ENCODE measurements at places on chromosomes 3 and 15.

GRCh38 chr3:144743225-144743668 is 771.6 kb downstream of the DIPK2A start:
- no peak for DNase-seq

DNA sequence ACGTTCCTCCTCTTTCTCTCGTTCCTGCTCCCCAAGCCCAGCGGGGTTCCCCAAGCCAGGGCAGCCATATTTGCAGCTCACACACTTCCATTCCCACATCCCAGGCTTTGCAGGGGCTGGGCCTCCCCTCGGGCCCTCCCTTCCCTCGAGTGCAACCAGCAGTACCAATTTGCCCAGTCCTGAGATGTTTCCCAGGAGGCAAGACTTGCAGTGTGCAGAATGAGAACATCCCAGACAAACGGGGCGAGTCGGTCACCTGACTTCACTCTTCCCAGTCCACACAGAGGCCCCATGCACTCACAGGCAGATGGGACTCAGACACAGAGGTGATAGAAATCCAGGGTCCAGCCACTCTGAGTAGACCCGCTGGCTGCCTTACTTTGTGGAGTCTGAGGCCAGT is 56.2 kb upstream of the SLC6A6 start:
- no peak for DNase-seq

- DNase-seq, result no peak
Observed at GRCh38 chr3:7546253-7546652, 685.3 kb downstream of the GRM7 start.

DNA sequence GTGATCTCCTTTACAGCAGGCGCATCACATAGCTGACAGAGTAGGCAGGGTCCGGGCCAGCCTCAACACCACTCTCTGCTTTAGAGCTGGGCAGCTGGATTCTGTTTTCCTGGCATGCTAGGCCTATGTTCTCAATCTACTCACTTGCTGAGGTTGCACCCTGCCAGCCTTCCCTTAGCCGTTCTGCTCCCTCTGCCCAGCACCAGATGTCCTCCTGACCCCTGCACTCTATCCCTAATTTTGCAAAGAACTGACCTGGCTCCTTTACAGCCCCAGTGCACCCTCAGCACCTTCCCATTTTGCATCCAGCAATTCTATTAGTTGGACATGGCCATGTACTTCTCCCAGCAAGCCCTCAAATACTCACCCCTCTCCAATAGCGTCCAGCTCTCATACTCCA is 371.6 kb upstream of the WNT5A start:
- no peak for DNase-seq

DNA sequence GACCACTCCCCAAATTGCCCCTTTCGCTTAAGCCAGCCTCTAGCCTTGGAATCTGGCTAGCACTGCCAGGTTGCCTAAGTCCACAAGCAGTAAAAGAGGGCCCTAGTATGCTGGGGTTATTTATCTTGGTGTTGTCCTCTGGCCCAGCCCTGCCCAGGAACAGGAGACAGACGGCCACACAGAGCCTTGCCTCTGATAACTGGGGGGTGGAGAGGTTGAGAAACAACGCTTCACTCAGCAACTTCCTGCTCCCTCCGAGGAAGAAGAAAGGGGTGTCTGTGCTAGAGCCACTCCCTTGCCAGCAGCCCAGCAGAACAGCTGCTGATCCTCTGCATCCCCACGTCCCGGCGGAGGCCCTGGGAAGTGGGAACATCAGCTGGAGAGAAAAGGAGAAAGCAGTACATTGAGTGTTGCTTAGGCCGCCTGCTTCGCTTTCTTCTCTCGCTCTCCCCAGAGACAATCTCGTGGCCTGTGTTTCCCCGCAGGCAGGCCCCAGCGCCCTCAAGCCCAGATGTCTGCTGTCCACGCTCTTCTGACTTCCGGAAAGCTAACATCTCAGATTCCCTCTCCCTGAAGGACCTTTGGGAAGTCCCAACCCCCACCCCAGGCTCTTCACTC is 22.6 kb upstream of the C3orf70 start:
- DNase-seq, result no peak

- no peak for DNase-seq
Observed at GRCh38 chr15:85150130-85150480, 168.4 kb downstream of the PDE8A start.

DNA sequence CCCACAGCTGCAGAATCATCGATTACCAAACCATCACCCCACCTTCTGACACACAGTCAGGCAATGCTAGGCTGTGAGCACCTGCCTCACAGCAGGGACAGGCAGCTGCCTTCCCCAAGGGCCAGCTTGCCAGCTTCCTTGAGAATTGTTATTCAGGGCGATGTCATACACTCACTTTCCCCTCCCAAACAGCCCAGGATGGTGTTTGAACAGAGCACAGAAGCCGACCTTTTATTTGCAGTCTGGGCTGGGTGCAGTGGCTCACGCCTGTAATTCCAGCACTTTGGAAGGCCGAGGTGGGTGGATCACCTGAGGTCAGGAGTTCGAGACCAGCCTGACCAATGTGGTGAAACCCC is 84.5 kb upstream of the HERC1 start:
- DNase-seq, result no peak

DNA sequence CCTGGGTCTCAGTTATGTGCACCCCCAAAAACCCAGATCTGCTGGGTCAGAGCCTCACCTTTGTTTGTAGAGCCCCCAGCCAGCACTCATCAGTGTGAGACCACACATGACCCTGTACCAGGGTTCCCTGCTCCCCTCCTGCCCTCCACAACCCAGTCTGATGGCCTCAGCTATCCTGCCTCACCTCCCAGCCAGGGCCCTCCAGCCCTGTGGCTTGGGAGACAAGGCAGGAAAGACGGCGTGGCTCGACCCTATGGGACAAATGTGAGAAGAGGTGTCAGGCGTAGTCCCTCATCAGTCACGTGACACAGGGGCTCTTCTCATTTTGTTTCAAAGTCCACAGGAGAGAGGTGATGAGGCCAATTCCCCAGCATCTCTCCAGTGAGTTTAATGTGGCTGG is 28.3 kb upstream of the PRR23E start:
- DNase-seq, result no peak

DNA sequence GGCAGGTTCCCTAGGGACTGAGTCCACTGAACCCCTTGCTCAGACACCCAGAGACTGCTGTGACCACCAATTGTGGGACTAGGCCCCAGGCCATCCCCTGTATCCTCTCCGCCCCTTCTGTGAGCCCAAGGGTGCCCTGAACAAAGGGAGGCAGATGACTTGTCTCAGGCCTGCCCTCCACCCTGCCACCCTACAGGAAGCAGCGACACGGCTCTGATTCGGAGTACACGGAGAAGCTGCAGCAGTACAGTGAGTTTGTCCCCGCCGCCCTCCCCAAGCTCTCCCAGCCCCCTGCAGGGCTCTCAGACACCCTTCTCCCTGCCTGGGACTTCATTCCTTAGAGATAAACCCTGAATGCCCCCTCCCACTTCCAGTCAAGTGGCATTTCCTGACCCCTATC is 16.6 kb downstream of the EPHB3 start:
- no peak for DNase-seq

GRCh38 chr3:120286465-120286864 is 1.4 kb upstream of the GPR156 start:
- no peak for DNase-seq

GRCh38 chr3:46902188-46902631 is 24.7 kb downstream of the PTH1R start:
- no peak for DNase-seq

DNA sequence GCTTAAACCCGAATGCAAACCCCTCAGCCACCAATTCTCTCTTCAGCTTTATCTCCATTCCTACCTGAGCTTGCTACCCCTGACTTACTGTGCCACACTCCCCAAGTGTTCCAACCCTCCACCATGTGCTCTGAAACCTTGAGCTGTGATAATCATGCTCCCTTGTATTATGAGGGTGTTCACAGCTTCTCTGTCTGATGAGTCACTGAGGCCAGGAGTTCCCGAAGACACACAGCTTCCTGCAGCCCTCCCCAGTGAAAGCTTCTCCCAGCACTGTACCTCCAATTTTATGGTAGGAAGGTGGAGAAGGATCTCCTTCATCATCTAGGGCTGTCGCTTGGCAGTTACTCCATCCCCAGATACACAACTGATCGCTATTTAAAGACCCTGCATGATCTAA is 24.9 kb downstream of the STAC start:
- DNase-seq, result peak; percentile 12

DNA sequence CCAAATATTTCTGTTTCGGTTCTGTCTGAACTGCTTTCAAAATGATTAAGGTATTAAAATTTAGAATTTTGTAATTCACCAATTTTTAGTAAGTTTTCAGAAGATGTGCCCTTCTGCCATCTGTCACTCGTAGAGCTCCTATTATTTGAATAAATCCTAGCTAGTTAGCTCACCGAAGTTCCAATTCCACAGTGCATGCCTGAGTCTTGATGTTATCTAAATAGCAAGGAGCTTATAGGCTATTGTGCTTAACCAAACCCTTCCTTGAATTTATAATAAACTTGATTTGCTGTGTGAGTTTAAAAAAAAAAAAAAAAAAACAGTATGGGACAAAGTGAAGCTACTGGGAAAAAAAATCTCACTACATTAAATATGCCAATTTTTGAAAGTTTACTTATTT is 18.7 kb downstream of the ATP13A3 start:
- DNase-seq, result no peak

GRCh38 chr3:12197475-12197874 is 38.8 kb upstream of the TIMP4 start:
- DNase-seq, result no peak

DNA sequence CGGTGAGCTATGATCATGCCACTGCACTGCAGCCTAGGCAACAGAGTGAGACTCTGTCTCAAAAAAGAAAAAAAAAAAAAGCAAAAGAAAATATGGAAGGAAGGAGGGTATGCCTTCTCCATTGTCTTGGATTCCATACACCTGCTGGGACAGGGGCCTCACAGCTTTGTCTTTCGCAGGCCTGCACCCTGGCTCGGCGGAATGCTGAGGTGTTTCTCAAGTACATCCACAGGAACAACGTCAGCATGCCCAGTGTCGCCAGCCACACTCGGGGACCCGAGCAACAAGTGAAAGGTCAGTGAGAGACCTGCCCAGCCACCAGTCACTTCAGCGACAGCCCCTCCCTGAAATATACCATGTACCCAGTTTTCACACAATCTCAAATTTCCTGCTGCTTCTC is 288.5 kb upstream of the UMPS start:
- DNase-seq, result no peak

GRCh38 chr3:46222435-46223161 is 14.5 kb upstream of the CCR1 start:
- DNase-seq, result no peak

DNA sequence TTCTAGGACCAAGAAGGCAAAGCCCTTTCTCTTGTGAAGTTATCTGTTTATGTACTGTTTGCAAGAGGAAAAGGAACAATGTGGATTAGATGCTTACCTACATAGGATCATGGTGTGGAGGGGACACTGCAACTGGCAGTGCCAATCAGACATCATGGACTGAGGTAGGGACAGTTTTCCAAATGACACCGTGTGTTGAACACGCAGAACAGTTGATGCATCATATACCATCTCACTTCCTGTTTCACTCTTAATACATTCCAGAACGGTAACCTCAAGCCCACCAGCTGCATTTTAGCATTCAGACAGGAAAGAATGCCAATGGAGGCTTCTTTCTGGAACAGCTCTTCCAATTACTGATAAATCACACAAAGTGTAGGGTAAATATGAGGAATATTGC is 397.7 kb upstream of the LMCD1 start:
- no peak for DNase-seq

- no peak for DNase-seq
Observed at GRCh38 chr3:52492059-52492458, 3.1 kb upstream of the STAB1 start.

DNA sequence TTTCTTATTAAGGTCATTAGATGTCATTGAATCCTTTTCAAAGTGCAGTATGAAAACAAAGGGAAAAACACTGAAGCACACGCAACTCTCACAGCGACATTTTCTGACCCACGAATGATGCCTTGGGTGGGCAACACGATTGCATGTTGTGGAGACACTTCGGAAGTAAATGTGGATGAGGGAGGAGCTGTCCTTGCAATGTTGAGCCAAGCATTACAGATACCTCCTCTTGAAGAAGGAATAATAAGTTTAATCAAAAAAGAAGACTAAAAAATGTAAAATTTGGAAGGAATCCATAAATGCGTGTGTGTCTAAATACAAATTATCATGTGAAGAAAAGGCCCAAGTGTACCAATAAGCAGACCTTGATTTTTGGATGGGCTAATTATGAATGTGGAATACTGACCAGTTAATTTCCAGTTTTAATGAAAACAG is 16.9 kb downstream of the THBS1 start:
- DNase-seq, result no peak

DNA sequence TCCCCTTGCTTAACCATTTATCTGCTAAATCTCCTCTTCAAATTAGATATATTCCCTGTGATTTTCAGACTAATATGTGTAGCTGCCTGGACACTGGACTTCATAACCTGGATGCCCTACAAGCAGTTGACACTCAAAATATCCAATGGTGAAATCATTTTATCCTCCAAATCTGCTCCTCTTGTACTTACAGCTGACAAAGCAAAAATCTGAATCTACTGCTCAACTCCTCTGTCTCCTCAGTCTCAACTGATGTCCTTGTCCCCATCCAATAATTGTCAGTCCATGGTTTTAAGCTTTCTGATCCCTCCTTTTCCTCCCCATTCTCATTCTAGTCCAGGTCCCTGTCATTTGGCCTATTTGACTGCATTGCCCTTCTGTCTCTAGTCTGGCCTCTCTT is 411.8 kb downstream of the TBC1D5 start:
- DNase-seq, result no peak

DNA sequence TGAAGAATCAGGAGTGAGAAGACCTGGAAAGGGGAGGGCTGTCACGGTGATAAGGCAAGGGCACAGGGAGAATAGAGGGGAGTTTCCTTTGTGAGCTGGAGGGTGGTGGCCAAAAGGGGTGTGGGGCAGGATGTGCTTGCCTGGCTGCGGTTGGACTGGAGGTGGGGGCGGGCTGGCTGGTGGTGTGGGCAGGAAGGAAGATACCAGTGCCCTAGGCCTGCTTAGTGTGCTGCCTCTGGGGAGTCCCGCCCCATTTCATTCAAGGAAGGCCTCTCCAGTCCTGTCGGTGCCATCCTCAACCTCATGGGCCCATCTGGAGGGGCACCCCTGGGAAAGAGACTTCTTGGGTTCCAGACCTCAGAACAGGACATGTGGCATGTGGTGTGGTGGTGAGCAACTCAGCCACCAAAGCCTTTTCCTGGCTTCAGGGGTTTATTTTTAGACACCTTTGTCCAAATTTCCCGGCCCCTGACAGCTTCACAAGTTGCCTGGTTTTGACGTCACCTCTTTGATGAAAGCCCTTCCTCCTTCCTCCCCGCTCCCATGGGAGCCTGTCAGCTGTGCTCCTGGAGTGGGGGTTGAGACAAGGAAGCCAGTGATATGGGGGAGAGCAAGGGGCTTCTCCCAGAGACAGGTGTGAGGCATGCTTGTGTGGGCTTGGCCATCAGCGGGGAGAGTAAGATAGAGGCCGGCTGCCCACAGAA is 15.6 kb downstream of the TEX264 start:
- DNase-seq, result no peak

- DNase-seq, result no peak
Observed at GRCh38 chr3:184366619-184367289, 5.2 kb downstream of the POLR2H start.

DNA sequence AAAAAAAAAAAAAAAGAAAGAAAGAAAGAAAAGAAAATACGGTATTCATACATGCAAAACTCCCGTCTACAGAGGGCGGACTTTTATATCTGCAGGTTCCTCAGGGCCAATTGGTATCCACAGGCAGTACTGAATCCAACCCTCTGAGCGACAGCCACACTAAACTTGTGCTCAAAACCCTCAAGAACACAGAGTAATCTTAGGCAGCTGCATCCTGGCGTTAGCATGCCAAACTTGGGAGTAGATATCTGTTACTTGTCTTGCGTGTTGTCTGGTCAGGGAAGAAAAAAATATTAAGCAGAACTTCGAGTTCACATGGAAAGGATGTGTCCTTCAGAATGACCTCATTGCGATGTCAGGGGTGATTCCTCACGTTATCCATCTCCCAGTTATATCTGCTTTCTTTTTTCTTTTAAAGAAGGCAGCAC is 12.8 kb downstream of the SNAP23 start:
- no peak for DNase-seq
